ENCODE measurements at places on chromosomes 11 and 22.

GRCh38 chr22:37045958-37046357 is 5.6 kb upstream of the KCTD17 start:
- DNase-seq, result peak; percentile 68

DNA sequence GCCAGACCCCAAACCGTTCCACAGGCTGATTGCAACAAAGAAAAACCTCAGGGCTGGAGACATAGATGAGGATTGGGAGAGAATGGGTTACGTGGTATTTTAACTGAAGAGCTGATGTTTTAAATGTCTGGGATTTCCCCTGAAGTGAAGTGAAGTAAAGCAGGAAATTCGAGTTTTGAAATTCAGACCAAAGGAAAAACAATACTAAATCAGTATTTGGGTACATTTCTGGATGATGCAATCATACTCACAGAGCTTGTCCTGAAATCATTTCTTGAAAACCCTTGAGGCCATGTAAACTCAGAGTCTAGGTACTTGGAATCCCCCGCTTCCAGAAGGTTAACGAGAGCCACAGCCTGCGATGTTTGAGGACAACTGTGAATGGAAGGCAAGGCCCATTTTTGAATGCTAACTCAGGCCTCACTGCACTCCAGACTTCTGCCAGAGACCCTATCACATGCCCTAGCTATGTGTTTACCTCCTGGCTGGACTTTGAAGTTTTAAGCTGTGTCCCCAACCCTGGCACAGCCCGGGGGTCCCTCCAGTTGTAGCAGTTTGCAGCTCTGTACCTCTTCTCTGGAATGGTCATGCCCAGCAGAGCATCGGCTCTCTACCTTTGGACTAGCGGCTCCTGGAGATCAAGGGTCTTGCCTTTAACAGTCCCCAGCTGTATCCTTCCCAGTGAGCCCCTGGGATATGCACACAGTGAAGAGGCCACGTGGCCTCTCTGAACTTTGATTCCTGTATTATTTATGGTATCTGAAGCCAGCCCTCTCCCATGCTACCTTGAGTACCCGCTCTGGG is 5.4 kb upstream of the FTH1 start:
- peak; percentile 86 for DNase-seq

- peak; percentile 13 for DNase-seq
Observed at GRCh38 chr11:8403310-8403709, 139.6 kb upstream of the LMO1 start.

- DNase-seq, result no peak
Observed at GRCh38 chr11:126683766-126684728, 316.5 kb downstream of the KIRREL3 start.

- no peak for DNase-seq
Observed at GRCh38 chr11:125193841-125194240, 29.3 kb downstream of the PKNOX2 start.

- DNase-seq, result no peak
Observed at GRCh38 chr11:76978239-76978638, 56.0 kb upstream of the B3GNT6 start.

- peak; percentile 75 for DNase-seq
Observed at GRCh38 chr22:50469377-50470305, 5.2 kb downstream of the SBF1 start.

DNA sequence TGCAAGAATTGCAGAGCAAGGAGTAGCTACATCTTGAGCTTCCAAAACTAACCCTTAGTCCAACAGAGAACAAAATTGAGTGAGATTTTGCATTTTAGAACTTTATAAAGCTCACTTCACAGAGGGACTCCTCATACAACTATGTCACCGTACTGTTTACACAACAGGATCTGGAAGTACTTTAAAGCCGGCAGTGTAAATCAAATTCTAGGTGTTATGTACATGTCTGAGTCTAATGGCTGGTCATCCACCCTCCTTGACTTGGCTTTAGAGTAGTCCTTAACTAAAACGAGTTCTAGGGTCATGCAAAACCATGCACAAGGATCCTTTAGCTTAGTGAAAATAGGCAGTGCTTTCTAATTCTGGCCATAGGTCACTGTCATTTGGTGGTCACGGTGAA is 23.5 kb downstream of the IRAG1 start:
- DNase-seq, result no peak

DNA sequence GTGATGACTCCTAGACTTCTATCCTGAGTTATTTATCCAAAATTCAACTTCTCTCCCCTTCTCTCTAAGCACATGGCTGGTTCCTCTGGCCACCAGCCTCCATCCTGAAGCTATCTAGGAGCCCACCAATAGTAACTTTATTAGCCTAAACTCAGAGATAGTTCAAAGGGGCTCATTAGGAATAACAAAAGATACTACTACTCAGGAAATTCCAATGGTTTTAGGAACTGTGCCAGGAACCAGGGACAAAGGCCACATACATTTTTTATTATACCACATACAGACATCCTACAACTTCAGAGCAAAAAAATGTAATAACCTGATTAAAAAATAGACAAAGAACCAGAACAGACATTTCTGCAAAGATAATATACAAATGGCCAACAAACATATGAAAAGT is 27.9 kb downstream of the SLC25A17 start:
- peak; percentile 68 for DNase-seq

DNA sequence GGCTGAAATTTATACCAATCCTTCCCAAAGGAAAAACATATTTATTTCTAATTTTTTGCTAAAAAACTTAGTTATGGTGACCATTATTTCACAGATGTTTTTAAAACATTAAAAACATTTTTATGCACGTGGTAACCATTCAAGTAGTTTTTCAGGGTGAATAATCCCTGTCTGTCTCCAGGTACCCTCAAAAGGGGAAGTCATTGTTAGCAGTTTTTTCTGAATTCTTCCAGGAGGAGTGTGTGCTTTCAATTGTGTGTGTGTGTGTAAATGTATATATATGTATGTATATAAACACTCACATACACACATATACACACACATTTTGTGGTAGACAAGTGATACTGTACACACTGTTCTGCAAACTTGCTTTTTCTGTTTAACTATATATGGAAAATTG is 43.9 kb downstream of the MIAT start:
- no peak for DNase-seq

- no peak for DNase-seq
Observed at GRCh38 chr11:69495441-69496201, 14.2 kb downstream of the LINC01488 start.

DNA sequence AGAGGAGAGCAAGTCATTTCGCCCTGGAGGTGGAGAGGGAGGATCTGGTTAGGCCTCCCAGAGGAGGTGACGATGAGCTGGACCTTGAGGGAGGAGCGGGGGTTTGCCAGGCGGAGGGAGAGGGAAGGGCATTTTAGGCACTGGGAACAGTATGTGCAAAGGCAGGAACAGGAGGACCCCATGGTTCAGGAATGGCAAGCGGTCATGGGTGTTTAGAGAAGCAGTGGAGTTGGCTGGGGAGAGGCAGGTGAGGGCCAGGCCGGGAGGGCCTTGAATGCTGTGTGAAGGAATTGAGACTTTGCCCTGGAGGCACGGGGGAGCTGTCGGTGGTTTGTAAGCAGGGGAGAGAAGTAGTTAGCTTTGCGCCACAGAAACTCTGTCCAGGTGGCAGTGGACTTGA is 10.3 kb downstream of the PRDM11 start:
- DNase-seq, result no peak

DNA sequence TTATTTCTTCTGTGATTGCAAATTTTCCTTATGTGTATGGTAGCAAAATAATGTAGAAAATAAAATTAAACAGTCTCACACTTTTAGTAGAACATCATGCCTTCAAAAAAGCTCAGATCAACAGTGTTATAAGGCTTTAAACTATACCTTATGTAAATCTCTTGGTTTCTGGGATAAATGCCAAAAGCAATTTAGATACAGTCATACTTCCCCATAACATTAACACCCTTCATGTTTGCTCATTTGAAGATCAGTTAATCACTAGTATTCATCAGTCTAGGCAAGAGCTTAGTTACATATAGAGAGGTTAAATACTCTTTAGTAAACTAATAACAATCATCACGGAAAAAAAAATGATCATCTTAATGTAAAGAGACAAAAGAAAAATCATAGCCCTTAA is 421.8 kb upstream of the ANO3 start:
- no peak for DNase-seq

- no peak for DNase-seq
Observed at GRCh38 chr22:29695129-29695926, 24.5 kb upstream of the CABP7 start.

GRCh38 chr11:80109652-80110051 is 668.8 kb upstream of the TENM4 start:
- DNase-seq, result no peak
